B cell (primary cell): ENCODE measurements at places on chromosomes 7 and 10. TPM values are rescaled to one million over a fixed set of nuclear protein-coding genes. Genes with fewer than 3 reads are reported as not detected.

MALRD1 gene
- total RNA-seq, result not detected in 2 replicates

GBX1 gene
- total RNA-seq, result not detected in 2 replicates

TCF7L2 gene
- total RNA-seq, result 1.1 and 2.3 TPM in 2 replicates

ITIH2 gene
- not detected in 2 replicates for total RNA-seq

WDR11 gene
- 230 and 236 TPM in 2 replicates for total RNA-seq

ARHGEF35 gene
- total RNA-seq, result 2.1 and 4.2 TPM in 2 replicates

DNA sequence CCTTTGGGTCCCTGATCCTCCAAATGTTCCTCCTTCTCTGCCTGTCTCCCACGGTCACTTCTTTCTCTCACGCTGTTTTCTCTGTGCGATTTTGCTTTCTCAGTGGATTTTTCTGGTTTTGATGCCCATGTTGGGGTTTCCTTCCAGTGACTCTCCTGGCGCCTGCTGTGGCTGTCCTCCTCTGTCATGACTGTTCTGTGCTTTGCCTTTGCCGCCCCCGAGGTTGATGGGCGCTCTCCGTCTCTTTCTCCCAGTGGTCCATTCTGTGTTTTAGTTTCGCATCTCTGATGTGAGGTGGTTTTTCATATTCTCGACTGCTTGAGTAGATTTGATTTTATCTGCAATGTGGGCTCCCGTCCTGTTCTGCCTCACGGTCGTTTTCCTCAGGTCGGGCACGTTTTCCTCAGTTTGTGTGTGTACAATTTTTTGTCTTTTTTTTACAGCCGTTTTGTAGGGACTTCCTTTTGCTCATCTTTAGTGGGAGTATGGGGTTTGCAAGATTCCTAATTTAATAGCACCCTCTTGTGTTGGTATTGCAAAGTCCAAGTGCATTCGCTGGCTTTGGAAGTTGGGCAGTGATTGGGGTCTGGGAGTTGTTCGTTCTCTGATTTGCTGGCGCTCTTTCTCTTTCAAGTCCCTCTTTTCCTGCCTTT, 100.0 kb downstream of the INPP5A start:
- DNase-seq, result peak; percentile 79

- DNase-seq, result no peak
These were observed 642 bp upstream of the AGR2 start for GRCh38 chr7:16805441-16805840.

- no peak for DNase-seq
These were observed 3.6 kb upstream of the IFIT1 start for GRCh38 chr10:89388806-89389205.

GRCh38 chr10:74077416-74077815, 73.2 kb downstream of the AP3M1 start:
- DNase-seq, result no peak

GRCh38 chr7:2438775-2439174, 35.4 kb downstream of the CHST12 start:
- DNase-seq, result no peak

GRCh38 chr10:107966826-107967225, 802.3 kb upstream of the SORCS1 start:
- DNase-seq, result no peak

GRCh38 chr7:122717356-122718089, 14.8 kb upstream of the RNF148 start:
- no peak for DNase-seq

DNA sequence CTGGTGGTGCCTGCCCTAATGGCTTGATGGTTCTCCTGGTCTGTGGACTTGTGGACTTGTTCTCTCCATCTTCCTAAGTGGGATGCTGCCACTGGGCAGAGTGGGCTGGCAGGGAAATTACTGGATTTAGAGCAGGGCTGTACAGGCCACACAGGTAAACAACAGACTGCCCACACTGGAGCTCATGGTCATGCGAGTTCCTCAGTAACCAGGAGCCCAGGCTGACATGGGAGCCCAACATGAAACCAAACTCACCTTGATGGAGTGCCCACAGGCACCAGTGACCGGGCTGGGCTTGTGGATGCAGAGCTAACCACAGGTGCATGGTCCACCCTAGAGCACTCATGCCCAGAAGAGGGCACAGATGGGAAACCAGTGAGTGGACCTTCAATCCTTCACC, 116.7 kb downstream of the SLIT1 start:
- no peak for DNase-seq

DNA sequence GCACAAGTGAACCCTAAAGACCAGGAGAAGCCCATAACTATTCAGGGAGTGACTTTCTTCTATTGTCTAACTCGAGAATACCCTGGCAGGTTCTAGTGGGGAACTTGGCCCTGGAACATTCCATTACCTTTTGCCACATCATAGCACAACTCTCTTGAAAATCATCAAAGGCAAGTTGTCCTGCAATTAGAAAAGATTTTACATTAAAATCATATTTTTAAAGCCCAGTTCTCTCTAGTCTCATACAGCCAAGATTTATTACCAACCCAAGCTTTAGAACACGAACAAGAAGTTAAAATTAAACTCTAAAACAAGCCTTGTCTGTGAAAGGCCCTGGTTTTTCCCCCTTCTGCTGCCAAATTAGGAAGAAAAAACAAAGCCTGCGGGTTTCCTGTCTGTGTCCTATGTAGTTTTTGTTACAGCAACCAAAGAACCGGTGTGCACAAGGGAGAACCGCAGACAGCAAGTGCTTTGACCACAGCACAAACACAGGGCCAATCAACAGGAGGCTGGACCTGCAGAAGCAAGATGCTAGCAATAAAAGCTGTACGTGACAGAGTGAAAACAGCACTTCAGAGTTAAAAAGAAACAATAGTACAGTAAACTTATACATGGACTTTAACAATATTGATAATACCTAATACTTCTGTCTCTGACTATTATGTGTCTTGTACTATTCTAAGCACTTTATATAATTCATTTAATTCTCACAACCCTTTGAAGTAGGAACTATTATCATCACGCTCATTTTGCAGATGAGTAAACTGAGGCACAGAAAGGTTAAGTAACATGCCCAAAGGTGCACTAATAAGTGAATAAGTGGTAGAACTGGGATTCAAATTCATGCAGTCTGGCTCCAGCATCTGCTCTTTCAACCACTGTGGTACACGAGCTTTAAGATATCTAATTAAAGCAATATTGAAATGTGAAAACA, 65.8 kb downstream of the STK17A start:
- DNase-seq, result peak; percentile 84

DNA sequence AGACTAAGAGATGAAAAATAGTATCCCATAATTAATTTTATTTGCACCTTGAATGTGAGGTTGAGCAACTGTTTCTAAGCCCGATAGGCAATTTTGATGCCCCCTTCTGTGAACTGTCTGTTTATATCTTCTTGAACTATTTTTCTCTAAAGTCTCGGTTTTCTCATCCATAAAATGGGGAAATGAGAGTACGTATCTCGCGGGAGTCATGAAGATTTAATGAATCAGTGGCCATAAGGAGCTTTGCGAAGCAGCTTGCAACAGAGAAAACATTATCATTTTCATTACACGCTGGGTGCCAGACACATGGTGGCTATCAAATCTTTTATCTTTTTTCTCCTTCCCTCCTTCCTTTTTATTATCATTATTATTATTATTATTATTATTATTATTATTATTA, 108.1 kb upstream of the CARD11 start:
- DNase-seq, result peak; percentile 47

DNA sequence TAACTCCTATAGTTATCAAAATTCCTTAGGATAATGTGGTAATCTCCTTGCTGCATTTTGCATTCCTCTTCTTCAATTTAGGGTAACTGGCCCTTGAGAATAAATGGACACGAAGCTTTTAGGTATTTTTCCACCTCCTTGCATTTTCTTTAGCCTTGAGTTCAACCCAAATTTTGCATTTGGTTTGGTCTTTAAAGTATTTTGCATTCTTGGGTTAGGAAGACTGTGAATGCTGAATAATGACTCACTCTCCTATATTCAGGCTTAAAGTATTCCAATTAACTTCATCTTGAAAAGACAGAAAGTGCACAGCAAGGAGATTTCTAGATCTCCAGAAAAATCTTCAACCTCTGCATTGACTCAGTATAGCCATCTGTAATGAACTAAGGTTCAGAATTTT, 47.3 kb downstream of the TFPI2 start:
- no peak for DNase-seq

DNA sequence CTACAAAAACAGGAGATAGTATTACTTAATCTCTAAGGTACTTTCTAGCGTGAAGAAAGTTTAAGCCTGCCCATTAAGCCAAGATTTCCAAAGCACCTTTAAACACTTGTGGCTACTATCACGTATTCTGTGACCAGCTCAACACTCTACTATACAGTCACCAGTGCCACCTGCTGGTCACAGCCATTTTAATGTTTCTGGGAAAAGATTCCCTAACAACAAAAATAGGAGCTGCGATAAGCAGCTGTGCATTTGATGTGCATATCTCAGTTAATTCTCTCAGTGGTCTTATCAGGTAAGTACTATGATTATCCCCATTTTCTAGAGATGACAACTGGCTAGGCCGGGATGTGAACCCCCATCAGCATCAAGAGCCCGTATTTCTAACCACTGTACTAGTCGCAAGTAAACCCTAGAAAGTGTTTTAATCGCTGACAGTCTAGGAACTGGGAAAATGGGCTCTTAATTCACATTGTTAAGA, 860 bp downstream of the SEC31B start:
- DNase-seq, result peak; percentile 64

DNA sequence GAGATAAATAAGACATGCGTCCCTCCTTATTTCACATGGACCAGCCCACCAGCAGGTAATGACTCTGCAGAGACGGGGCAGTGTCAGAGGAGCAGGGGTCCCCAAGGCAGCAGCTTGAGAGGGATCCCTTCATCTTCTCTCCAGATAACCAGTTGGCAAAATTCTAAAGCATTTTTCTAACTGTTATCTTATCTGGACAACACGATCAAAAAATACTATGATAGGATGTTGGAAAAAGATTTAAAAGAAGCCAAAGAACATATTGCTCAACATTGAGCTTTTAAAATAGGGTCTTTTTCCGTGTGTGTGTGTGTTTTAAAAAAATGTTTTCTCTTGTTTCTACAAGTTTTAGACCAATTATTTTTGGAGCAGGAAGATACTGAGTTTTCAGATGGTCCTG, 641.2 kb downstream of the SDK1 start:
- DNase-seq, result no peak

- peak; percentile 50 for DNase-seq
These were observed 87.8 kb downstream of the BTRC start for GRCh38 chr10:101441541-101442455.

- DNase-seq, result no peak
These were observed 264.7 kb upstream of the PPP2R2D start for GRCh38 chr10:131636116-131636515.

DNA sequence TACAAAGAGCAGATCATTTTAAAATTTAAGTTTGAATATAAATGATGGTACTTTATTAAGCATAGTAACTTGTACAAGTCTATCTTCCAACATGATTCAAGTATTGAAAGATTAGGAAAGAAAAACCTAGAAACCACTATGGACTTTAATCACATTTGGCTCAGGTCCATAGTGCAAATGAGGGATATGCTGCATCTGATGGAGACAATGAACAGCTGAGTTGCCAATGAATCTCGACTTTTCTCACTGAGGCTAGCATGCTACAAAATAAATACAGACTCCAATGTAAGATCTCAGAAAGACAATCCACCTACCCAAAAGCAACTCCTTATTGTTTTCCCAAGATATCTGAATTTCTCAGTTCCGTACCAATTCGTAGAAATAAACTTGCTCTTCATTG, 89.8 kb downstream of the SEMA3A start:
- DNase-seq, result no peak

- no peak for DNase-seq
These were observed 11.0 kb downstream of the PYROXD2 start for GRCh38 chr10:98403812-98404504.

DNA sequence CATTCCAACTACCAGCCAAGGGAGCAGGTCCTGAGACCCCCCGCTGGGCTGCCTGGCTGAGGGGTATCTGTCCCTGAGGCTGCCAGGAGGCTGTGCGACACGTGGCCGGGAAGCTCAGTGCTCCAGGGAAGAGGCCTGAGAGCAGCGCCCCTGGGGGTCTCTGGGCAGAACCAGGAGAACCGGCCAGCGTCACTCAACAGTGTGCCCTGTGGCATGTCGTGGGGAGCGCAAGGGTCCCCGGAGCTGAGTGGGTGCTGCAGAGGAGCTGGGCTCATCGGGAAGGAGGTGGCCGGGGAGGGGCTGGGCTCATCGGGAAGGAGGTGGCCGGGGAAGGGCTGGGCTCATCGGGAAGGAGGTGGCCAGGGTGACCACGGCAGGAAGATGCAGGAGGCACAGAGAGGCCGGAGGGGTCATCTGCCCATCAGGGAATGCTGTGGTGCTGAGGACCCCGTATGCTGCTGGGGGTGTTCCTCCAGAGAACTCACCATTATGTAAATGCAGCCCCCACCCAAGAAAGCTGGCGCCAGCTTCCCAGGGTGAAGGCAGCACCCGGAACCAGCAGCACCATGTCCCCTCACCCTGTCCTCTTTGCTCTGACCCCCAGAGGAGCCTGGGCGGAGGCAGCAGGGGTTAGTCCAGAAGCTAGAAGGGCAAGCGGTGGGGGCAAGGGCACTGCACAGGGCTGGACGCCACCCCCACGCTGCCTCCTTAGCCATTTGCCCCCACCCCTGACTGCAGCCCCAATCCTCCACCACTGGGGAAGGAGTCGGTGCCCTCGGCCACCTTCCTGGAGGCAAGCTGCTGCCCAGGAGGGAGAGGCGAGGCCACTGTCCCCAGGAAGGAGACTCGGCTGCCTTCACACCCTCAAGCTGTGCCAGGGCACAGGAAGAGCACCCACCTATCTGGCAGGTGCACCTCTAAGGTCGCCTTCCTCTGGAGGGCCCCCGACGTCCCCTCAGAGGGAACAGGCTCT, 33.3 kb downstream of the CALML3 start:
- no peak for DNase-seq

GRCh38 chr7:102313997-102314780, 27.5 kb downstream of the SH2B2 start:
- no peak for DNase-seq

DNA sequence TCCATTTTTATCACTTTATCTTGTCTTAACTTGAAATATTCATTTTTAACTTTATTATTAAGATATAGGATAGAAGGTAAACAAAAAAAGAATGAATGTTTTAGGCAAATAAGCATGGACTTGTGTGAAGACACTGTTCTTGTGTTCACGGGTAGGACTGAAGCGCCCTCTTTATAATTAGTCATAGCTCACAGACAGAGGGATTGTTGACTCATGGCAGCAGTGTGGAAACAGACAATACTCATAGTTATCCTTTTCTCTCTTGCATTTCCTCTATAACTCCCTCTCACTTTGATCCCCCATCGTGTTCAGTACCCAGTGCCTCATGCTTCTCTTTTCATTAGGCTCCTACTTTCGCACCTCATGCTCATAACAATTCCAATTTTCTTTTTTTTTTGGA, 731.8 kb downstream of the PHTF2 start:
- no peak for DNase-seq

DNA sequence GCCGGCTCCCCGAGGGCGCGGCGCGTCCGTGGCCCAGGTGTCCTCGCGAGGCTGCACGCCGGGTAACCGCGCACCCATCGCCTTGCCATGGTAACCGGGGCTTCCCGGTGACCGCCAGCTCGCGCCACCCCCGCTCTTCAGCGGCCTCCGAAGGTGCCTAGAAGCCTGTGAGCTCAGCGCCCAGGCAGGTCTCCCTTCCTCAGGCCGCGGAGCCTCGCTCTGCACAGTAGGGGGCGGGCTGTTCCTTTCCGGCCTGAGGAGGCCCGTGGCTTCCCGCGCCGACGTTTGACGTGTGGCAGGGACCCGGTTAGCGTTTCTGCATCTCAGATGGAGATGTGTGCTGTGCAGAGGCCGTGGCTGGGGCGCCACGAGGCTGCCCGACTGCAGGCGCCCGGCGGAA, 117.1 kb downstream of the DYNC2I1 start:
- DNase-seq, result peak; percentile 55

- DNase-seq, result no peak
These were observed 366.0 kb upstream of the SHH start for GRCh38 chr7:156178214-156178613.
